ENCODE measurements at places on chromosomes 4 and X. TPM values are rescaled to one million over a fixed set of nuclear protein-coding genes. Genes with fewer than 3 reads are reported as not detected.

DNA sequence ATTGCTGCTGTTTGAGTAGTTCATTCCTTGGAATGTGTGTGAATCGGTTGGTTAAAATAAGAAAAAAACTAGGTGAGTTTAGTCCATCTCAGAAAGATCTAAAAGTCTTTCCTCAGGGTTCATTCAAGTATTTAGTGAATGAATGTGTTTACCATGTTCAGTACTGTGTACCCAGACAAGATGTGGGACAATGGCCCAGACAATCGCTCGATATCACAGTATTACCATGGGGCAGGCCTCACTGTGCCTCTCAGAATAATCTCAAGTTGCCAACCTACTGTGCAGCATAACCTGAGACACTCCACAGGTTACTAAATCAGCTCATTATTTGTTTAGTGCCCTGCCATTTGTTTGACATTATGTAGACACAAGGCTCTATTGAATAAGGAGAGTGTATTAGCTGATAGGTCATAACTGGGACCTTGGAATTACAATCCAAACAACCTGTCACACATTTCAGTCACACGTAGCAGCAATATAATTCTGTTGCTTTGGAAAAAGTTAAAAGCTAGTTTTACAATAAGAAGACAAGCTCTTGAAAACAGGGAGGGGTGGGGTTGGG, 24.9 kb upstream of the AMOT start:
- no peak for DNase-seq

GRCh38 chrX:15501506-15501905, 899 bp downstream of the BMX start:
- DNase-seq, result no peak

- DNase-seq, result no peak
Measured at GRCh38 chr4:158870626-158871334, 102.0 kb downstream of the FNIP2 start.

GRCh38 chr4:77126809-77127208, 30.2 kb upstream of the CCNG2 start:
- no peak for DNase-seq

DNA sequence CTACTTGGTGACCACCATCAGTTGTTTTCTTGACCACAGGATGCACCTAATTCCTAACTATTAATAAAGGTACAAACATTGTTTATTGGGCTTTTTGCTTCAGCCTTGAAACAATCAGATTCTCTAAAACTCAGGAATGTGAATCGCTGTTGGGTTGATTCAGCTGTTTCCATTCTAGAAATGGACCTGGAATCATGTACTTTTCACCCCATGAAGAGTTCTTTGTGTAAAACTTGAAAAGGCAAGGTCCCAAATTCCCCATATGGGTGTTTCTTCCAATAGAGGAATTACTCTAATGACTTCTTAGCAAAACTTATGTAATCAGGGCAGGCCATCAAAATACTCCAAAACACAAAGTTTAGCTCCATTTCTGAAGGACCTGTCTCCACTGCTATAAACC, 7.4 kb downstream of the AFAP1 start:
- no peak for DNase-seq

GRCh38 chr4:53640576-53641453, 49.5 kb upstream of the LNX1 start:
- no peak for DNase-seq

DNA sequence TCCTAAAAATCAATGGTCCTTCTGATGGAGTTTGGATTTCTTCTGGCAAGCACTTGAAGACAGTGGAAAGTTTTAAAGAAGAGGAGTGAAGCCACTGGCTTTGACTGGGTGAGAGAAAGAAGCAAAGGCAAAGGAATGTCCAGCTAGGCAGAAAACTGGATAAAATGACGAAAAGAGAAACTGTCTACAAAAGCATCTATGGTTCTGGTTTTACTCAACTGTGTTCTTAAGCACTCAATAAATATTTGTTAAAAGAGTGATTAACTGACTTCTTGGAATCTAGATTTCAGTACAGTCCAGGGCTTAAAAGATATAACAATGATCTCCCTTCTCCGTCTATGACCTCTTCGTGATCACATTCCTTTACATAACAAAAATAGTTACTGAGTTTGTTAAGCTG, 52.4 kb downstream of the PACRGL start:
- no peak for DNase-seq

GRCh38 chr4:161906836-161907589, 256.8 kb downstream of the FSTL5 start:
- DNase-seq, result no peak

The GPR119 gene
- not detected for total RNA-seq

GRCh38 chr4:181860157-181860556, 383.0 kb upstream of the TENM3 start:
- no peak for DNase-seq

The NDP gene
- total RNA-seq, result not detected

DNA sequence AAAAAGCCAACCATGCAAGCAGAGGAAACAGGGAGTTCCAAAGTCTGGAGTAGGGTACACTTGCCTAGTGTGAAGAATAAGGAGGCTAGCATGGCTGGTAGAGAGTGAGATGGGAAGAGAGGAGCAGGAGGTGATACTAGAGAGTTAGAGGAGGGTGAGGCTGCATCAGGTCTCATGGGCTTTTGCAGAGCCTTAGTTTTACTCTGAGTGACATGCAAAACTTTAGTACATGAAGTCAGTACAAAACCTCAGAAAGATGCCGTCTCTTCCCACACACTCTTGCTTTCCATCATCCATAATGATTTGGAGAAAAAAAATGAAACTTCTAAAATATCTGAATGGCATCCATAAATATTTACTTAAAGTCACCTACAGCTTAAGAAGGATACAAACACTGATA, 5.0 kb downstream of the OPRPN start:
- DNase-seq, result no peak

DNA sequence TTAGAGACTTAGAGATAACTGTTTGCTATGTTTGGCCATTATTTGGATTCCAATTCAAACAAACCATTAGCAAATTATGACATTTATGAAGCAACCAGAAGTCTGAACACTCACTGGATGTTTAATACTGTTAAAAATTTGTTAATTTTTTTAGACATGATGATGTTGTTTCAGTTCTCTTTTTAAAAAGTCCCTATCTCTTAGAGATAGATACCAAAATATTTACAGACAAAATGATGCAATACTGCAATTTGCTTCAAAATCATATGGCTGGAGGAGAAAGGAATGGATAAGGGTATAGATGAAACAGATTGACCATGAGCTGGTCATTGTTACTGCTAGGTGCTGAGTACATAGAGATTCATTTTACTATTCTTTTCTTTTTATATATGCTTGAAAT, 534.6 kb downstream of the BCOR start:
- DNase-seq, result no peak

DNA sequence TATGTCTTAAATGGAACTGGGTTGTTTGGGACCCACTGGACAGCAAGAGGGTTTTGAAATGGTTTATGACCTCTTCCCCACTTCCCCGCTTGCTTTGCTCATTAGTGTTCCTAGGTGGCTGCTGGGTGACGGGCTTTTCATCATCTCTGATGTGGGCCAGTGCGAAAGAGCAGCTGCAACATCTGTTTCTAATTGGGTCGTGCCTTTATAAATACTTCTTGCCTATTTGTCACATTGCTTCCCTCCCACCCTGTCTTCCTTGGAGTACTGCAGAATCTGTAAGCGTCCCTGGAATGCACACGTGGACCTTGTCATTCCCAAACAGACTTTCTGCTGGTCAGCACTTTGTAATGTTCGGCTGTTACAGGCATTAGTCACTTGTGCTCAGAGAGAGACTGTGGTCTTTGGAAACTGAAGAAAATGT, 35.2 kb downstream of the SEPTIN11 start:
- no peak for DNase-seq

- no peak for DNase-seq
Measured at GRCh38 chrX:1388651-1389050, 3.3 kb downstream of the SLC25A6 start.

DNA sequence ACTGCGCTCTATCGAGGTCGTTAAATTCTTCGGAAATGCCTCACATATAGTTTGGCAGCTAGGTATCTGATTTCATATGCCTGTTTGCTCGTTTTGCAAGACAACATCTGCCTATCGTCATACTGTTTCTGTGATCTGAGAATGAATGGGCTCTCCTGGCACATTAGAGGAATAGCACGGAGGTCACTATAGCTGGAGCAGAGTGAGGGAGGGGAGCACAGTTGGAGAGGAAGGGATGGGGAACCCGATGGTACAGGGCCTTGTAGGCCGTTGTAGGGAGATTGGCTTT, 552 bp downstream of the IKBKG start:
- DNase-seq, result no peak

- no peak for DNase-seq
Measured at GRCh38 chr4:155164718-155165117, 43.7 kb upstream of the NPY2R start.

The RFC1 gene
- 123 TPM for total RNA-seq

DNA sequence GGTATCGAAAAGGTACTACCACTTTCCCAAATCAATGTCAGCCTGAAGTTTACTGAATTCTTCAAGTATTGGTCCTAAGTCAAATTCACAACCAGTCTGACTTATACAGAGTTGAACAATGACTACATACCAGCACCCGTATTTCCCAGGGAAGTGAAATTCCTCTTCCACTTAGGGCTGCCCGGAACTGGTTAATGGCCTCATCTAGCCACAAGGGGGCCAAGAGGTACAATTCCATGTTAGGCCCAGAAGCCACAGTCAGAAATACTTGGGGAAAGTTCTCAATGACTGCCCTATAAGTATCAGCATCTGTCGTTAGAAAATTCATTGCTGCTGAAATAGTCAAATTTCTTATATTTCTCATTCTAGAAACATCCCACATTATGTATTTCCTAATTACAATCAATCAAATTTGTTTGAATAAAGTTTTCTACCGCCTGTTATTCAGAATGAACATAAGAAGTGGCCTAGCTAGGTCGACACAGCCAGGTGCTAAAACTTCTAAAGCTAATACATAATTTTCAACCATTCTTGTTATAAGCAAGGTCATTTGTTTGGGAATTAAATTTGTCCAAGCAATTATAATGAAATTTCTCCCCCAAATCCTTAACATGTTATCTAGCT, 5.6 kb upstream of the PCDH7 start:
- DNase-seq, result no peak

DNA sequence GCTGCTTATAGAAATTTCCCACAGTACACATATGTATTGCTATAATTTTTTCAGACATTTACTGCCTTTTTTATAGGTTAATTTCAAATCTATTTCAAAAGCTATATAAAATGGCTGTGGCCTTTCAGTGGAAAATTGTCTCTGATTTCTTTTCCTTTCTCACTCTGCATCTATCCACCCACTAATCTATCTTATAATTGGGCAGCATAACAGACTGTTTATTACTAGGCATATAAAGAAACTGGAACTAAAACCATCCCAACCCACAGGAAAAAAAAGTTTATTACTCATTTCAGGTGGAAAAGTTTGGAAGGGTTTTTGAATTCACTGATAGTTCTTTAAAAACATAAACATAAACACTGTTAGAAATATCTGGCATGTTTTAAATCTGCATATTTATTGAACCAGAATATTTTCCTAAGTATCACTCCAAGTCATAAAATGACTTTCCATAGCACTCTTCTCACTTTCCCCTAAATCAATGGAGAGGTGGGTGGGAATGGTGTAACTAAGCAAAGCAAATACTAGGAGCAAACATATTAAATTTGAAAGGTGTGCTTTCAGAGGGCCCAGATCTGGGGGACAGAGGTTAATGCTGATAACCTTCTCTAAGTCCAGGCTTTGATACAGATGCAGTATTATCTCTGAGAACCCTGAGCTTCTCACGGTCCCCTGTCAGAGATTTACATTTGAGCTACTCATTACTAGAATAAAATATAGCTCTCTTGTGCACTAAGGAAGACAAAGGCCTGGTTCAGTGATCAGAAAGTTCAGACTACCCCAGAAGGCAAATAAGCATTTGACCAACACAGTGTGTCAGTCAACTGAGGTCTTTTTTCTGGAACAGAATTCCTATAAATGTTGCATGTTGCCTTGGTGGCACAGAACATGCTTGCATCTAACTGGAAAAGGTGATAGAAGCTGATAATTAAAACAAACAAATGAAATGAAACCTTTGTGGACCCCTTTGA, 328.3 kb downstream of the UNC5C start:
- DNase-seq, result no peak

The PRAF2 gene
- total RNA-seq, result 14.5 TPM

DNA sequence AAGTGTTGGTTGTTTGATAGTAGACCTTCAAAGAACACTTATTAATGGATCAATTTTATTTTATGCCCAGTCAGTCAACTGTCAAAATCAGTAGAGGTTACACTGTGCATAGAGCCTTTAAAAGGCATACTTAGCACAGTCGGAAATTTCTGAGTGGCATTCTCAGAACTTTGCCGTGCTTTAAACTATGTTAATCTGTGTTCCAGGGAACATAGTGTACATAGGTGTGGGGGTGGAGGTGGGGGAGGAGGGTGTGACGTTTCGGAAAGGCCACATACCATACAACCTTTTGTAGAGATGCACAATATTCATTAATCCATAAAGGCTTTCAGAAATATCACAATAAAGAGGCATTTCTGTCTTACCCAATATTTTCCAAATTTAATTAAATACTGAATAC, 75.8 kb downstream of the RS1 start:
- no peak for DNase-seq

The GYPA gene
- not detected for total RNA-seq

GRCh38 chr4:76535603-76536372, 100.8 kb downstream of the SHROOM3 start:
- no peak for DNase-seq

DNA sequence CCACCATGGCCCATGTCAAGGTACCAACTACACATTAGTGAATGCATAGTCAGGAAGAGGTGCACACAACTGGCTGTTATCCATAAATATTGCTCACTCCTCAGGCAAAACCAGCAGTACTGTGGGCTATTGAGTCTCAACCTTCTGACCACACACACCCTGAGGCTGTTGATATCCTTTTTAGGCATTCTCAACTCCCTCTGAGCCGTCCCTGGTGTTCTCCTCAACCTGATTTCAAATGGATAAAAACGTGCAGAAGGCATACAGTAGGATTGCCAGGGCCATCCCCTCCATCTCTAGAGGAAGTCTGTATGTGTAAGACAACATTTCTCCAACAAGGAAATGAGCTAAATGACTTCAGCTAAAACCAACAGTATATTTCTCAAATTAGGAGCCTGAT, 98.7 kb upstream of the KLHL13 start:
- no peak for DNase-seq

The KIAA1210 gene
- not detected for total RNA-seq

The GRXCR1 gene
- total RNA-seq, result not detected

DNA sequence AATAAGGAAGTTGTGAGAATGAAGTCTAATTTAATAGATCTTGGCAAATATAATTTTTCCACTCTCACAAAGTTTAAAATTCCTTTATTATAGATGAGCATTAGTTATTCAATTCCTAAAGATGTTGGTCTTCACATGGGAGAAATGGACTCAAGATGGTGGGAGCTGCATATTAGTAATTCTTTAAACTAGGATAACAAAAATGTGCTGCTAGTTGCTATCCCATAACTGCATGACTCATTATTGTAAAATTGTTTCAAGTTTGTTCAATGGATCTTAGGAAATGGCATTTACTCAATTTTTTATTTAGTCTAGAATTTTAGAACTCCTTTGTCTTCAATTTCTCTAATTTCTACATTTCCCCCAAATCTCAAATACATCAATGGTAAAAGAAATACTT, 155.8 kb downstream of the ATP10D start:
- no peak for DNase-seq

- no peak for DNase-seq
Measured at GRCh38 chr4:129223945-129224344, 128.0 kb downstream of the C4orf33 start.

The WDR17 gene
- 1.7 TPM for total RNA-seq

- no peak for DNase-seq
Measured at GRCh38 chr4:76779740-76780459, 118.0 kb downstream of the SOWAHB start.

- DNase-seq, result no peak
Measured at GRCh38 chr4:120720354-120720934, 202.1 kb downstream of the PRDM5 start.

Measured in activated naive CD4-positive, alpha-beta T cell treated with anti-CD3 and anti-CD28 coated beads for 36 hours (primary cell).